ENCODE measurements at places on chromosomes 6 and 20.

DNA sequence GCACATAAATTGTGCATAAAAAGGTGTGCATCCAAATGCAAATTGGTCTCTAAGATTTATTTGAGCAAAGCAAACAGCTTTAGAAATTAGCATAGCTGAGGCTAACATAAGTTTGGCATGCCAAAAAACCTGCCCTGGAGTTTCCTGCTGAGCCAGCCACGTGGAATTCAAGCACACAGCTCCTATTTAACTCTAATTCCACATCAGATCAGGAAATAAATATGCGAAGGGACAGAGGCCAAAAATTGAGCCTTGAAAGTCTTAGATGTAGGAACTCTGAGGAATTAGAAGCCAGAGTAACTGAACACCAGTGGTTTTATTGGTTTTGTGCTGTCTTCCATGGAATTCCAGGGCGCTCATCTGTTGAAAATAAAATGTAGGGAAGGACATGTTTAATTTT, 19.6 kb downstream of the SOBP start:
- DNase-seq = no peak

GRCh38 chr6:71698702-71699101, 187.6 kb upstream of the RIMS1 start:
- no peak for DNase-seq

- no peak for DNase-seq
Measured at GRCh38 chr20:10568032-10568431, 105.8 kb downstream of the JAG1 start.

DNA sequence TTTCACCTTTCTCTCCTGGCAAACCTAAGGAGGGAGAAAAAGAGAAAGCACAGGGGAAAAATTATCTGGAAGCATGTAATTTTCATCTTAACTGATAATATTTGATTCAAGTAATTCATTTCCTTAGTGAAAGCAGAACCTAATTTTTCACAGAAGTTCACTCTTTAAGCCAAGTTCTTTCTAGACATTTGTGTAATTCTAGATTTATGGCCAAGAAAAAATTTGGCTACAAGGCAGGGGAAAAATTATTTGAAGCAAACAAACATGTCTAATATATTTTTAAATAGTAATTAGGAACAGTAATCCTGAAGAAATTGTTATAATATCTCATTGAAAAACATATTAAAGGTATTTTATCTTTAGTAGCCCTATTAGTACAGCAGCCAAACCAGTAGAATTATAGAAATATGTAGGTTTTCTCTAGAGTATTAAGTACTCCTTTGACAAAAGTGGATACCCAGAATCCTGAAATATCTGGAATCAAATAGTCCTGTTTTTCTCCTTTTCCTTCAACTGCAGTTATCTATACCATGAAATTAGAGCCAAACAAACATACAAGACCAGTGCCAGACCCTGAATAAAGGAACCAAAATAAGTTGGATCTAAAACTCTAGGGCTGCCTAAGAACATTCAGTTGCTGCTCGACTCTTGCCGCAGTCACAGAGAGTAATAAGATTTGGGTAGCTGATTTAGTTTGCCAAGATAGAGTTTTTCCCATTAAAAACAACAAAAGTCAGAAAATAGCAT, 116.5 kb downstream of the COL12A1 start:
- no peak for DNase-seq

DNA sequence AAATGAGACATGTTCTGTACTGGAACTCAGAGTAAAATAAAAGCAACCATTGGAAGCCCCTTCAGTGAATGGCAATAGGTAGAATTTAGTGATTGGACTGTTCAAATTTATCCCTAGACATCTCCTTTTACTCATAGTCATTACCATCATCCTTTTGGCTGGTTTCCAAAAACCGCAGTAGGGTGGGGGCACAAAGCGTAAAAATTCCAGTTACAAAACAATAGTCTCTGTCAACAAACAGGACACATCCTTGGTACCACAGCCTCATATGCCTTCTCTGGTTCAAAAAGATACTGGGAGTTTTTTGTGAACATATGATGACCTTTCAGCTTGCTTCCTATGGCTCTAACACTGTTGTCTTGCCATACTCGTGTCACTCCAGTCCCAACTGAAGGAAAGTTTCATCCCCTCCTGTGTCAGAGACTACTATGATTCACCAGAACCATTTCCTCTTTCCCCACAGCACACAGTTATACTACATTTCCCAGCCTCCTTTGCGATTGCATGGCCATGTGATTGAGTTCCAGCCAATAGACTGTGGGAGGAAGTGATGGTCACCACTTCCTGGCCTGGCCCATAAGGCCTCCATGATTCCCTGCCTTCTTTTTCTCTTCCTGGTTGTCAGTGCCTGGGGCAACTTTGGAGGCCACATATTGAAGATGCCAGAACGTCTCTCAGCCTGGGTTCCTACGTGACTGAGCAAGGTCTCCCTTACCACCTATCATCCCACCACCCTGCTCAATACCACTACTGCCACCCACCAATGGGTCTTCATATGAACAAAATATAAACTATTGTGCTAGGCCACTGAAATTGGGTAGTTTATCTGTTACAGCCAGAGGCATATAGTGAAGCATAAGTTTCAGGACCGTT, 162.4 kb downstream of the ID4 start:
- no peak for DNase-seq

DNA sequence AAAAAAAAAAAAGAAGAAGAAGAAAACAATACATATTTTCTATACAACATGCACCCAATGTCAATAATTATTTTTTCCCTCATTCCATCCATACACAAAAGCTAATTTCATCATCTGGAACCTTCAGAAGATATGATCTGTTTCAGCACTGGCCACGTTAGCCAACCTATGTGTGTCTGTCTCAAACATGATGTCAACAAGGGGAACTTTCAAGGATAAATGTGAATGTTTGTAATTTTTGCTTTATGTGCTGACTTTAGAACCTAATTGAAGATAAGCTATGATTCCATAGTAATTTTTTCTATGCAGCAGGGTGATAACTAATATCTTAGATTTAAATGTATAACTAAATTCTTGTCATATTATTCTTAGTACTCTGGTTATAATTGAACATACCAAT, 37.9 kb downstream of the IPCEF1 start:
- DNase-seq = no peak

- no peak for DNase-seq
Measured at GRCh38 chr20:15831201-15831600, 742.0 kb downstream of the KIF16B start.

GRCh38 chr20:32244150-32244823, 33.2 kb upstream of the KIF3B start:
- no peak for DNase-seq

DNA sequence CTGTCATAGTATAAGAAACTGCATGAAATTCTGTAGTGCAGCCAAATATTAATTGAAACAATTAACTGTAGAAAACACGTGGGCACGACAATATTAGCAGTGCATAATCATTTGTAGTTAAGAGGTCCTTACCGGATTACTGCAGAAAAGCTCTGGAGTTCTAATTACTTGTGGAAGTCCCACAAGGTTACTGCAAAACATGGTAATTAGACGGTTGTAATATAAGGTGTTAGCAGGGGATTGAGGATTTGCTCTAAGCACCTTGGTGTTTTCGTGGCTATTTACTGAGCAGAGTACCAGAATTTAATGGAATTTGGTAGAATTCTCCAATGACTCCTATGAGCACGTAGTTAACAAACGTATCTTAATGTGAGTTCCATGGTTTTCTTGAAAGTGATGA, 473.6 kb upstream of the AGPAT4 start:
- DNase-seq = no peak

- DNase-seq = no peak
Measured at GRCh38 chr20:2397595-2398145, 17.0 kb downstream of the TGM6 start.

DNA sequence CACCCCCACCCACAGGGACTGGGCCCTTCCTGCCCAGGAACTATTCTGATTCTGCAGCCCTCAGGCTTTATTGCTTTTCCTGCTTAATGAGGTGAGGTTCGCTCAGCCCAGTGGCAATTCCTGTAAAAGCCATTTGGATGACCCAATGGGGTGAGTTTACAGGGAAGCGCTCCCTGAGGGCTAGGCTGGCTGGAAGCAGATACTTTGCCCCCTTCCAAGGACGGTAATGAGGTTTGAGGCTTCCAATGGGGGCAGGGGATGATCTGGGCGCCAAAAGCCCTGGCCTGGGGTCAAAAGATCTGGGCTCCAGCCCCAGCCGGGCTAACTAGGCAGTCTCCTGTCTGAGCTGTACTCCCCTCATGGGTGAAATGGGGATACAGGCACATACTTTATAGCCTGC, 41.8 kb downstream of the RIPOR3 start:
- DNase-seq = no peak

- DNase-seq = no peak
Measured at GRCh38 chr6:36610041-36610955, 16.1 kb downstream of the SRSF3 start.

DNA sequence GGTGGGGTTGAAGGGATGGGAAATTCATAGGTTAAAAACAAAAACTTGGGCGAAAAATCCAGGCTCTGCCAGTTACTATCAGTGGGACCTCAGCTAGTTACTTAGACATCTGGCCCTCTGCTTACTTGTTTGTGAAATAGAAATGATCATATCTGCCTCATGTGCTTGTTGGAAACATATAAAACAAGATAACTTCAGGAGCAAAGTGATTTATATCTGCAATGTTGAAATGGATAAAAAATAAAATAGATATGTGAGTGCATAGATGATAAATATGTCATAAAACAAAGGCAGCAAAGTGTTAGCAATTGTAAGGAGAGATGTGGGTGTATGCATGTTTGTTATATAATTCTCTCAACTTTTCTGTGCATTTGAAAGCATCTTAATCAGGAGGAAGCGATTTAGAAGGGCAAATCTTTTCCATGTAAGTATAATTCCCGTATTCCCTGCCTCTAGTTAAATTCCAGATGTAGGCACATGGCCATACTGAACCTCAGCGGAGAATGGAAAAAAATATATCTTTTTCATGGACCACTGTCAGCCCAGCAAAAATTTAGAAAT, 579.0 kb upstream of the FLRT3 start:
- DNase-seq = no peak

GRCh38 chr6:166608774-166609173, 18.3 kb downstream of the RPS6KA2 start:
- no peak for DNase-seq

- DNase-seq = no peak
Measured at GRCh38 chr6:37622646-37623071, 75.0 kb downstream of the MDGA1 start.

- no peak for DNase-seq
Measured at GRCh38 chr6:79170431-79170830, 64.1 kb downstream of the HMGN3 start.

- no peak for DNase-seq
Measured at GRCh38 chr6:151675746-151676459, 131.6 kb upstream of the ESR1 start.

GRCh38 chr6:131844243-131844841, 36.5 kb downstream of the ENPP1 start:
- DNase-seq = no peak

DNA sequence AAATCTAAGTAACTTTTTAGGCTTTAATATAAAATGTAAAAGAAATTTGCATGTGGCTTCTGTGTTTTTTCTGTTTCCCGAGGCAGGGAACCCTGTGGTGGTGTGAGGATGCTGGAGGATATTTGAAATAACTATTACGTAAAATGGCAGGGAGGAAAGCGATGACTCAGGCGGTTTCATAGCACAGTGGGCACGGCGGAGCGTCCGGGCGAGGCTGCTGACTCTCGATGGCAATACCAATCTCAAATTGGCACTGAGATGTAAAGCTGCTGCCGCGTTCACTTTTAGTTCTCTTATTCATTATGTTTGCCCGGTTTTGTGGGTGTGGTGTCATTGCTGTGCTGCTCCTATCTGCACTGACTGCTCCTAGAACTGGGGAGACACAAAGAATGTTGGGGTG, 254.3 kb downstream of the THBS2 start:
- DNase-seq = peak; percentile 59

Measured in stromal cell of bone marrow (primary cell).